GOT3 (cell line): ENCODE measurements at places on chromosomes 7 and 10.
A peak's percentile ranks its signal among the peaks of the same experiment; 100 is the strongest.

DNA sequence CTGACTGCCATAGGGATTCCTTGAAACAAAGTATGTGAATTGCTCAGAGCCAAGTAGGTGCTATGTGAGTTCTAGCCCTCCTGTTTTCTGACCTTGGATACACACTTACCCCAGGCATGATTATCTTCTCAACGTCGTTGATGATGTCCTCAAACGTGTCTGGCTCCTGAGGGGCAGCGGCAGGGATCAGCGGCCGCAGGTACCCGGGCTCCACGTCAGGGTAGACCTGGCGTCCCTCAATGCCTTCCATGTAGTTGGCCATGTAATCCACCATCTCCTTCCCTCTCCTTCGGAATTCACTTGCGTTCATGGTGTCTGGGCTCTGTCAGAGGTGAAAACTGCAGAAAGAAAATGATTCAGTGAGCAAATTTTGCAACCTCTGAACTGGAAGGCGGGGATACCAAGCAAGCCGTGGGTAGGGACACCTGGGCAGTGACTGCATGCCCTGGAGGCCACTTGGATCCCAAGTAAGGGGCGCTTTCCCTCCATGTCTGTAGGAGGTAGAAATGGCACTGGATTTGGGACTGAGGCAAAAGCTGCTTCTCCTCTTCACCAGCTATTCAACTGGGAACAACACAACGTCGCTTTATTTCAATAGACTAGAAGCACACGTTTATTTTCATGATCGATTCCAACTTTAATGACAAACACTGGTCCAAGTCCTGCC is 21.3 kb downstream of the DDC start:
- DNase-seq, result no peak

GRCh38 chr10:88617772-88618300 is 31.3 kb downstream of the LIPJ start:
- no peak for DNase-seq

- DNase-seq, result no peak
These were observed 91.6 kb upstream of the ANLN start for GRCh38 chr7:36298106-36298505.

DNA sequence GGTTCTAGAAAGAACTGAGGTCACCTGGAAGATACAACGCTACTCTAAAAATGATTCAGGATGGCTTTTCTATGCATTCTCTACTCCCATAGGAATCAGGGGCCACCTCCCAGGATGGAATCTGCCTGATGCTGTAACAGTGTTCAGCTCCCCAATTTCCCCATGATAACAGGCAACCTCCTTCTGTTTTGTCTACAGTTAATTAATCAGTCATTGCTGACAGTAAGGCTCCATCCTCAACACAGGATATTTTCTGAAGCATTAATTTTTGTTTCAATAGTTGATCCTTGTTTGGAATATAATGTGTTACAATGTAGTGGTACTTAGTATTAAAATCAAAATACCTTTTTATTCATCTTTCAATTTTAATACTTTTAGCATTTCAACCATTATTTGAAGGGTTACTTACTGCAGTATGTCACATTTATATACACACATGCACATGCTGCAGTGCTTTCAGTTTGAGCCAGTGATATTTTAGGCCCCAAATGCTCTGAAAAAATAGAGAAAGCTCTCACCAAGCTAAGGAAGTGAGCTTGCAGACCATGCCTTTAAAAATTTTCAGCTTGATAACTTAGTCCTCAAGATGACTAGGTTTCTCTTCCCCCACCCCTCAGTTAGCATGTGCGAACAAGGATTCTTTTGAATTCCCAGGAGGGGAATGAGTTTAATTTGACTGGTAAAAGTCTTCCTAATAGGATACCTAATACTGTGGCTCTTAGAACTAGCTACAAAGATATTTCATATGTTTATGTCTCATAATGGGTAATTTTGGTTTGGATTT is 592 bp upstream of the PIK3CG start:
- no peak for DNase-seq

DNA sequence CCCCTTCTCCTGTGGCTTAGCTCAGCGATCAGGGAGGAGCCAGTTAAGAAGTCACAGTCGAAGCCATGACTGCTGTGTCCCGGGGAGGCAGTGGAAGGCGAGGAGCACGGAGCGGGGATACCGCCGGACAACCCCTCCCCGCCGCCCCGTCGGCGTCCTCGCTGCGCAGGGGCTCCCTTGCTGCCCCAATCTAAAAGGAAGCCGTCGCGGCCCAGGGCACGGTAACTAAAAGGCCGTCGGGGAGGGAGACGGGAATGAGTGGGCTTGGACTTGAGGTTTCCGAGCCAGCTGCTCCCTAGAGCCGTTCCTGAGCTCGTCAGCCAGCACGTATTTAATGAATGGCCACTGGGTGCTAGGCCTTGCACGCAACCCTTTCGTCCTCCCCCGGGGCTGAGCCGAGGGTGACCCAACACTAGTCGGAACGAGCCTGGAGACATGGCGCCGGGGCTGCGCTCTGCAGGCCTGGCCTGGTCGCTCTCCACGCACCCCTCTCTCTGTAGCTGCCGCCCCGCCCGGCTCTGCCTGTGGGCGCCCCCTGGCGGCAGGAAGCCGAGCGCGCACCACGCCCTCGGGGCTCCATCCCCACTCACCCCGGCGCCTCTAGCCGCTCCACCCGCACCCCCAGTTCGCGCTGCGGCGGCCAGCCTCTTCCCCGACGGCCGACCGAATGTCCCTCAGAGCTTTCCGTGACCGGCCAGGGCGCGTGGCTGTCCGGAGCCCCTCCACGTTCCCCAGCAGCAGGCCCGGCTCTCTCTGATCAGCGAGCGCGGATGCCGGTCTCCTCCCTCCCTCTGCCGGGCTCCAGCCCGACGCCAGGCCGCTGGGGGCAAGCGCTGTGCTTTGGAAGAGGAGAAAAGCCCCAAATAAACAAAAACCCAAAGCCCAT is 29.3 kb upstream of the KCNK18 start:
- peak; percentile 22 for DNase-seq

DNA sequence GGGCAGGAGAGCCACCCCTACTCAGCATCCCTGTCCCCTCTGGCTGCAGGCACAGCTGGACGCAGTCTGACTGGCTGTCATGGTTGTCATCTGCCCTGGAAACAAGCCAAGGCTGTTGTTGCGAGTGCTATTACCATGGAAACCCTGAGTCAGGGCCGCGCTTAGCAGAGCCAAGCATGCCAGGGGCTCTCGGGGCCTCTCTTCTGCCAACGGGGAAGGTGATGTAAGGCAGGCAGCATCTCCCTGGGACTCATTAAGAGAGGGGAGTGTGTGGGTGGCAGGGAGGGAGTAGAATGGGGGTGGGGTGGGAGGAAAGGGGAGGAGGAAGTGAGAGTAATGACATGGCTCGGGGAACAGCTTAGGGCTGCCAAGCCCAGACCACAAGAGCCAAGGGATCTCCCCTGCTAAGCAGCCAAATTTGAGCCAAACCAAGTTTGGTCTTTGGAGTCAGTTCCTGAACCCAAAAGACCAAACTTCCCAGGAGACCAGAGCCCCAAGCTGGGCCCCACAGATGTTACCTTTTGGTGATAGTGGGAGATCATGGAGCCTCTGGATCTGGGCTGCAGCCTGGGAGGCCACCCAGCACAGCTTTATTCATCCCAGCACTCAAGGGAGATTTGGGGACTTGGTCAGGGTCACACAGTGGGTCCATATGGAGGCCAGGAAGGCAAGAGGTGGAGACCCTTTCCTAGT is 67.6 kb downstream of the TMEM130 start:
- DNase-seq, result peak; percentile 76

DNA sequence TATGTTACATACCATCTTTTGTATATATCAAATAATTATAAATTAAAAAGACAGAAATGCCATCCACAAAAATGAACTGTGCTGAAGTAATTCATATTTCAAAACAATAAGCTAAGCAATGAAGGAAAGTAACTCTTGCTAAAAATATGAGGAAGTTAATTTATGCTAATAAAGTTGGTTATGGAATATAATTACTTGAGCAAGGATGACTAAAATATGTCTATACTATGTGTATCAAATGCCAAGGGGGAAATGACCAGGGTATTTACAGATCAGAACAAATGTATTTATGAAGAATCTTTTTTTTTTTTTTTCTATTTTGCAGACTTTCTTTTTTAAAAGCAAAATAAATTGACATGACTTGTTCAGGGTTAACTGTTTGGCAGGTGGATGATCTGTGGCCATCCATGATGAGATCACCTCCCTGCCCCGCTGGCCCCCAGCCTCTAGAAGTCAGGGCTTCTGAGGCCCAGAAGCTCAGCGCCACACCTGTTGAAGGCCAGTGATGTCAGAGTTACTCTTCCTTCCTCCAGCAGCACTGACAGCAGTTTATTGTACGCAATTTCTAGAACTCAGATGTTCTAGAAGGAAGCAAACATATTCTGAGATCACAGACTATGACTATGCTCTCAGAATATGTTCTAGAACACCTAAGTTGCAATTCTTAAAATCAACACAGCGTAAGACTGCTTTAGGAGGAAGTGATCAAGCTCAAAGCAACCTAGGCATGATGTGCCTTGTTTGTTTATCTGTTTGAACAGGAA is 196.1 kb upstream of the KLF14 start:
- no peak for DNase-seq

DNA sequence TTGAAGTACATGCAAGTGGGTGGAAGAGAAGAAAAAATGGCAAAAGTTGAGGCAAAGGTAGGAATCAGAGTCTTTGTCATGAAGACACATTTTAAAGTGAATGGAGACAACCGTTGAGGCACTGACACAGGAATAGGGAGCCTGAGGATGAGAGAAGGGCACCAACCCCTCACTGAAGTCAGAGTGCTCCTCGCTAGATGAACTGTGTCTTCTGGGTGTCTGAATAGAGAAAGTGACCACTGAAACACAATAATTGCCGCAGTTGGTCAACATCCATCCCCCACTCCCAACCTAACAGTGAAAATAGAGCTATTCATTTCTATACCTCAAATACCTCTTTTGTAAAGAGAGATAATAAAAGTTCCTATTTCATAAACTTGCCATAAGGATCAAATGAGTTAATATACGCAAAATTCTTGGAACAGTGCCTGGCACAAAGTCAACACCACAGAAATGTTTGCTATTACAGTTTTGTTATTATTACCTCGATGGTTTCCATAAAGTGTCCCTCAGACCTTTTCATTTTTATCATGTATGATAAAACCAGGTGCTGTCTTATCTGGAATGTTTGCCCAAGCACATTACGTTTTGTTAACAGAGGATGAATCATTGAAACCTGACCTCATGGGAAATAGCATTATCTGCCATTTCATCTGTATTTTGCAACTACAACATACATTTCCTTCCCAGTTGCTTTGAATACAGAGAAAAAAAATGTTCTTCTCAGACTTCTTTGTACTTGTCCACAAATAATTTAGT is 61.8 kb upstream of the SP4 start:
- DNase-seq, result no peak

- no peak for DNase-seq
These were observed 23.9 kb downstream of the LIPM start for GRCh38 chr10:88826388-88826787.

DNA sequence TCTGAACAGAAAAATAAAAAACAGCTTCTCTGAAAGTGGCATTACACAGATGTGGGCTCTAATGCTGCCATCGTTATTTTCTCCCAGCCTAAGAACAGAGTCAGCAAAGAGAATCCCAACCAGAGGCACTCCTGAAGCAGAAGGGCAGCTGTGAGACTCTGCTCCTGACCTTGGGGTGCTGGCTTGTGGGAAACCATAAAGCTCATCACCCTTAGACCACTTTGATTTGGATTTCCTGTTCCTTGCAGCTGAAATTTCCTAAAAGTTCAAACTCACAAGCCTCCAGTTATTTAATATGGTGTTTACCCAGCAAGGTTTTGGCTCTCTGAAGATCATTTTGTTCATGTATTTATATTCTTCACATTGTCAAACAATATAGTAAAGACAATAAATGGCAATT is 814.8 kb downstream of the TNS3 start:
- no peak for DNase-seq

GRCh38 chr7:16023503-16023902 is 337.0 kb upstream of the MEOX2 start:
- no peak for DNase-seq

GRCh38 chr10:71648254-71648932 is 71.2 kb downstream of the C10orf105 start:
- DNase-seq, result no peak

- no peak for DNase-seq
These were observed 212.3 kb downstream of the DNAJC1 start for GRCh38 chr10:21791276-21791675.

- no peak for DNase-seq
These were observed at the start of gene AKR1C4 for GRCh38 chr10:5196702-5197113. TSS of gene AKR1C4 (plus strand) at chr10:5196837. CDS start at chr10:5196868, 31 bp downstream.

GRCh38 chr10:784403-785088 is 95.1 kb upstream of the DIP2C start:
- no peak for DNase-seq

GRCh38 chr7:51240868-51241267 is 75.7 kb downstream of the COBL start:
- DNase-seq, result no peak

DNA sequence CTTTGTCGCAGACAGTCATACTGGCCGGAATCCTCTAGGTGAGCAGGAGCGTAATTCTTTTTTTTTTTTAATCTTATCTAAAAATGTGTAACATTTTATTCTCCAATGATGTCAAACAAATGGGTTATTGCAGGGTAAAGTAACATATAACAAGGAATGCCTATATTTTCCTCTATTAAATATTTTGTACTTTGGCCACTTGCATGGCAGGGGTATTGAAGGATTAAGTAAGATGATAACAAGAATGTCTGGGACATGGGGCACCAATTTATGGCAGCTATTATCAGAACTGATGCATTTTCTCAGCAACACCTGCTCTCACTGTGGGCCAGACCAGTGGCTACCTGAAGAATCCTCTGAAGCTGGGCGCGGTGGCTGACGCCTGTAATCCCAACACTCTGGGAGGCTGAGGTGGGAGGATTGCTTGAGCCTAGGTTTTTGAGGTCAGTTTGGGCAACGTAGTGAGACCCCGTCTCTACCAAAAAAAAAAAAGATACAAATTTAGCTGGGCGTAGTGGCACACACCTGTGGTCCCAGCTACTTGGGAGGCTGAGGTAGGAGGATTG is 24.0 kb upstream of the SNX10 start:
- no peak for DNase-seq

DNA sequence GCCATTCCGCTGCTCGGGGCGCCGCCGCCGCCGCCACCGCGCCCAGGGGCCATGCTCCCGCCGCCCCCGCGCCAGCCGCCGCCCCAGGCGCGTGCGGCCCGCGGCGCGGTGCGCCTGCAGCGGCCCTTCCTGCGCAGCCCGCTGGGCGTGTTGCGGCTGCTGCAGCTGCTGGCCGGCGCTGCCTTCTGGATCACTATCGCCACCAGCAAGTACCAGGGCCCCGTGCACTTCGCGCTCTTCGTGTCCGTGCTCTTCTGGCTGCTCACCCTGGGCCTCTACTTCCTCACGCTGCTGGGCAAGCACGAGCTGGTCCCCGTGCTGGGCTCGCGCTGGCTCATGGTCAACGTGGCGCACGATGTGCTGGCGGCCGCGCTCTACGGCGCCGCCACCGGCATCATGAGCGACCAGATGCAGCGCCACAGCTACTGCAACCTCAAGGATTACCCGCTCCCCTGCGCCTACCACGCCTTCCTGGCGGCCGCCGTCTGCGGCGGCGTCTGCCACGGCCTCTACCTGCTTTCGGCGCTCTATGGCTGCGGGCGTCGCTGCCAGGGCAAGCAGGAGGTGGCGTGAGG is 383 bp downstream of the MARVELD1 start:
- DNase-seq, result peak; percentile 33
